ENCODE measurements at places on chromosomes 6 and 20.

DNA sequence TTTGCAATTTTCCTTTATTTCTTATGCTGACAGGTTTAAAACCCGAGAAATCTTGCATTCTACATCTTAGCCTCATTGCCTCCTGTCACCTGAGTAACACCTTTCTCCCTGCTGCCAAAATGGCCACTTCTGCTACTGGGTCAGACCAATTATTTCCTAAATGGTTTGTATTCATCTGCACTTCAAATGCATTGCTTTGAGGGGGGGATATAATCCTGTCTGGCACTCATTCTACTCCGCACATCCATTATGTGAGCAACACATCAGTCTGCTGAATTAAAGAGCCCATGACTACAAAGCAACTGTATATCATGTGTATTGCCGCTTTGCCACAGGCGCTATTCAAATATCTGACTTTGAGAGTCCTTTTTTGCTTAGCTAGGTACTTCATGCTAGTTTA is 141.6 kb upstream of the TSHZ2 start:
- DNase-seq = no peak

DNA sequence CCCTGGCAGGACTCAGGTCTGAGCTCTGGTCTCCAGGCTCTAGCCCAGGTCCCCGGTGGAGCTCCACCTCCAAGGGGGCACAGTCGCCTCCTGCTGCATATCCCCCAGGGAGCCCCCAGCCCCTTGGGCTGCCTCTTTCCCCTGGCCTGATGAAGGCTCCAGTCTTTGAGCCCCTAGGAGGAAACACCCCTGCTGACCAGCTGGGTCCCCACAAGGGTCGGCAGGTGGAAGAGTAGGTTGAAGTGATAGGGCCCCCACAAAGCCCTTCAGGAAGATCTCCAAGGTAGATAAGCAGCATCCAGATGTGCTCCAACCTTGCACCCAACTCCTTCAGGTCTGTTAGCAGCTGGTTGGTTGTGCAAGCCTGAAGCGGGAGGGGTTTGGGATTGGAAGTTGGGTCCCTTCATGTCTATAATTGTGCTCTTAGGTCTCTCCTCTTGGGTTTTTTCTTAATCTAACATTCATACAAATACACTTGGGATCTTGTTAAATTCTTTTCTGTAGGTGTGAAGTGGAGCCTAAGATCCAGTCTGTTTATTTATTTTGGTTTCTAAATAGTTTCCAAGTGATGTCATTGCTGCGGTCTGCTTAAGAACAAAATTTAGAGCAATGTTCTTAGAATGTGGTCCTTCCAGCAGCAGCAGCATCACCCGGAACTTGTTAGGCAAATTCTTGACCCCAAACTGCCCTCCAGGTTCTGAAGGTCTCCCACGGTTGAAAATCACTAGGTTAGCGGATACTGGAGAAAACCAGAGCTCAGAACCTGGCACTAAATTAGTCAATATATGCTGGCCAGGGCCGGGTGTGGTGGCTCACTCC is 5.1 kb downstream of the UBE2C start:
- DNase-seq = no peak

DNA sequence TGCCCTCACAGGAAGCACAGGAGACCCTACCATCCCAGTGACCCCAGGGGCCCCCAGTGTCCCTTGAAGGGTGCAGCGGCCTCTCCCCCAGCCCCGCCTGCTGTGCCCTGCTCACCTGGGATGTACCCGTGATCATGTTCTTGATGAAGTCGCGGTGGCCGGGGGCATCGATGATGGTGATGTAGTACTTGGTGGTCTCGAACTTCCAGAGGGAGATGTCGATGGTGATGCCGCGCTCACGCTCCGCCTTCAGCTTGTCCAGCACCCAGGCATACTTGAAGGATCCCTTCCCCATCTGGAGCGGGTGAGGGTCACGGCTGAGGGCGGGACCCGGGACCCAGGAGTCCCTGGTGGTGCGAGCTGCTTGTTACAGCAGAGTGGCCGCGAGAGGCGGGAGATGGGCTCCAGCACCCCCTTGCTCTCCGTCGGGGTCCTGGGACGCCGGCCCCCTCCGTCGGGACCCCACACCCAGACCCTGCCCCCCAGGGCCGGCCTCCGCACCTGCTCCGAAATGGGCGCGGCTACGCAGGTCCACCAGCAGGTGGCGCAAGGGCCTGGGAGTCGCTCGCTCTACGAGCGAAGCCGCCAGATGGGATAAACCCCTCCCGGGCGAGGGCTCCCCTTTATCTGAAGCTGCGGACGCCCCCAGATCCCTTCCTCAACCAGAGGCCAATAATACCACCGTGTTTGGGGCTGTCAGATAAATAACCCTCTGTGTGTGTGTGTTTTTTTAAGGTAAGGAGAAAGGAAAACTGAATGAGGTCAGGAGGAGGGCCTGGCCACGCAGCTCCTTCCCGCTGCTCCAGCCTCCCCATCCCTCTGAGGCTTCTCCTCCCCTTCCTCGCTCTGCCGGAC is 2.9 kb downstream of the EEF1A2 start:
- peak; percentile 89 for DNase-seq

- no peak for DNase-seq
Measured at GRCh38 chr6:169236545-169236944, 17.1 kb downstream of the THBS2 start.

DNA sequence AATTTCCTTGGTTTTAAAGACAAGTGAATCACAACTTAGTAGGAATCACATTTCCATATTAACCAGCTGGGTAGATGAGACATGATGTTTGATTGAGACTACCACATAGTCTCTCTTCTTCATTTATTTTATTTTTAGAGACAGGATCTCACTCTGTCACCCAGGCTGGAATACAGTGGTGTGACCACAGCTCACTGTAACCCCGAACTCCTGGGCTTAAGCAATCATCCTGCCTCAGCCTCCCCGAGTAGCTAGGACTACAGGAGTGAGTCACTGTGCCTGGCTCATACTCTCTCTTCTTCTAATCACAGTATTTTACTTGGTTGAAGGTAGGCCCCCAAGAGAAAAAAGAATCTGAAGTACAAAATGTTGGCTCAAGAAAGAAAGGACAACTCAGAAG is 80.2 kb upstream of the ASF1A start:
- DNase-seq = no peak

GRCh38 chr6:37192666-37193065 is 22.7 kb downstream of the PIM1 start:
- DNase-seq = no peak

GRCh38 chr6:109282756-109283155 is 99.5 kb downstream of the CD164 start:
- DNase-seq = no peak

GRCh38 chr6:30570263-30570662 is 979 bp upstream of the ABCF1 start:
- DNase-seq = no peak

- no peak for DNase-seq
Measured at GRCh38 chr6:147467886-147468285, 40.6 kb upstream of the SAMD5 start.

DNA sequence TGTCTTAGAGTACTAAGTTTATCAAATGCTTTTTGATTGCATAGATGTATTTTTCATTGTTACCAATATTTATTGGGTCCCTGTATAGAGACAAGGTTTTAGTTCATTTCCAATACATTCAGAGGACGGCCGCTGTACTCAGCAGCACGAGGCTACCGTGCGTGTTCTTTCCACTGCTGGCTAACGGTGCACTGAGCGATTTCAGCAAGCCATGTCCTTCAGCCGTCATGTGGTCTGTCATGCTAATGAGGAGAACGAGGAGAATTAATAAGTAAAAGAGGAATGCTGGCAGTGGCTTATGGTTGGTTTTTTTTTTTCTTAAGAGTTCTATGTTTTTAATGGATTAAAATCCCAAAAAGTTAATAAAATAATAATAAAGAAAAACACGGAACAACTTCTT is 253.6 kb downstream of the ARID1B start:
- DNase-seq = no peak

DNA sequence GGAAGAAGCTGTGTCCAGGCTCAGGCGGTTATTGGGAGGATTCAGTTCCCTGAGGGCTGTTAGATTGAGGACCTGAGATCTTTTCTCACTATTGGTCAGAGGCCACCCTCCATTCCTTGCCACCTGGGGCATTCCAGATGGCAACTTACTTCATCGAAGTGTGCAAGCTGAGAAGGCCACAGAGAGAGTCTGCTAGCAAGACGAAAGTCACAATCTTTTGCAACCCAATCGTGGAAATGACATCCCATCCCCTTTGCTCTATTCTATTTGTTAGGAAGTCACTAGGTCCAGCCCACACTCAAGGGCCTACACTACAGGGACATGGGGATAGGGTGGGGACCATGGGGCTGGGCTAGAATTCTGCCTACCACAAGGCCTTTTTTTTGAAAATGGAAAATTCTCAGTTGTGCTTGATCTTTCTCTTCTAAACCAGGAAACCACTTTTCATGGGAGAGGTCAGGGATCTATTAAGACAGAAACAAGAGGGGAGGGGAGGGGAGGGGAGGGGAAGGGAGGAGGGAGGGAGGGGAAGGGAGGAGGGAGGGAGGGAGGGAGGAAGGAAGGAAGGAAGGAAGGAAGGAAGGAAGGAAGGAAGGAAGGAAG is 217.2 kb downstream of the BCAS1 start:
- no peak for DNase-seq

- DNase-seq = no peak
Measured at GRCh38 chr6:20907486-20908071, 373.3 kb downstream of the CDKAL1 start.

- DNase-seq = no peak
Measured at GRCh38 chr6:82906951-82907350, 158.7 kb downstream of the UBE3D start.

DNA sequence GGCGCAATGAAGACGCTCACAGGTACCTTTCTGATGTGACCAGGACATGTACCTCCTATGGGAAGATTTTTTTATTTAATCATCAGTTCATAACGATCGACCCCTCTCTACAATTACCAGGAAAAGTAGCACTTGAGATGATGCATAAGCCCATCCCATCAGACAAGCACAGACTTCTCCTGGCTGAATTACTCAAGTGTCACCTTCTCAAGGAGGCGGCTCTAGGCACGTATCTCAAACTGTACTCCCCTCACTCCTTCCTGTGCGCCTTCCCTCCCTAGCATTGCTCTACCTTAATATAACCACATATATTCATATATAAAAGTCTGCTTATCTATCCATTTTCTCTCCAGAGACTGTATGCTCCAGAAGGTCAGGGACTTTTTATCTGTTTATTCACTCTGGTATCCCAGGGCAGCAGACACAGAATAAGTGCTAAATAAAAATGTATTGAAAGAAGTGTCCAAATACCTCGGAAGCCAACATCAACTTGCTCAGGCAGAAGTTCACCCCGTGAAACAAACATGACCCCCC is 71.5 kb downstream of the CNKSR3 start:
- DNase-seq = no peak

DNA sequence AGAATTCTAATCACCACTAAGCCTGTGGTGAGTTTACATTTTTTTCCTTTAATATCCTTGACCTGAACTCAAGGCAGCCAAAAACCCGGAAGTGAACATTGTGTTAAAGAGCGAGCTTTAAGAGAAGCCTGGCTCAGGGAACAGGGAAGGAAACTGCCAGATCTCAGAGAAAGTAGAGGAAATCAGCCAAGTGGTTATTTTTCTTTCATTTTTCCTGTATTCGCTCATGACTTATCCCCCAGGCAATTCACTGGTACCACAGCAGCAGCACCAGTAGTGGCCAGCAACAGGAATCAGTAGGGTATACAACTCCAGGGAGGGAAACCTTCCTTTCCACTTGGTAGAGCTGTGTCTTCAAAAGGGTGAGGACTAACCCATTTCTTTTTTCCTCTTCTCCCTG is 89.6 kb upstream of the HMGCLL1 start:
- no peak for DNase-seq

DNA sequence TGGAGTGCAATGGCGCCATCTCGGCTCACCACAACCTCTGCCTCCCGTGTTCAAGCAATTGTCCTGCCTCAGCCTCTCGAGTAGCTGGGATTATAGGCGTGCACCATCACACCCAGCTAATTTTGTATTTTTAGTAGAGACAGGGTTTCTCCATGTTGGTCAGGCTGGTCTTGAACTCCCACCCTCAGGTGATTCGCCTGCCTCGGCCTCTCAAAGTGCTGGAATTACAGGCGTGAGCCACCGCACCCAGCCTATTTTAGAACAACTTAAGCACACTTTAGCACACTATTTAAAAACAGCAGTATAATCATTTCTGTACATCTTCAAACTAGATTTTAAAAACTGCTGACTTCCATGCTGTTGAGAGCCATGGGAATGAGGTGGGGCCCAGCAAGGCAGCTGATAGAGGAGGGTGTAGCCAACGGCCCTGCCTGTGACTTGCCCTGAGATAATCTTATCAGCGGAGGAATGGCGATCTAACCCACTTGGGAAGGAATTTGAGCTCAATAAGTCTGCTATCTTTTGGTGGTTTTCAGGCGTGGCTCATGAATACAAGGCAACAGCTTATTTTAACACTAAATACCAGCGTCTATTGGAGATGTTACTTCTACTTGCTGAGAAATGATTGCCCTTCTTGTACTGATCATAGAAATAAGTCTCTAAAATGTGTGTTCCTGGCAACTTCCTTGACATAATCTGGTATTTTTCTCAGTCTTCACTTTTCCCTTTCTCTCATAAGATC is 12.1 kb downstream of the ZDHHC14 start:
- no peak for DNase-seq

DNA sequence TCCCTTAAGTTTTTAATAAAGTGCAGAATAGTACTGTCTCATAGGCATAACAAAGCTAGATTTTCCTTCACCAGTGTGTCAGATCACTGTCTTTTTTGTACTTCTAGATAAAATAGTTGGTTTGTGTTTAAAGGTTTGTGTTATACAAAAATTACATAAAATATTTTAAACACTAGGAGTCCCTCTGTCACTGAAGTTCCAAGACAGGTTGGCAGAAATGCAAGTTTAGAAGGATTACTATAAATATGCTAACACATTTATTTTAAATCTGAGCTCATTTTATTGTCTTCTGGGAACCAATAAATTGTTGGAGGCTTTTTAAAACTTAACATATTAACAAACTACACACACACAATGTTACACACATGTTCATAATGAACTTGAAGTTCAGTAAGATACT is 30.8 kb upstream of the RUNX2 start:
- no peak for DNase-seq

DNA sequence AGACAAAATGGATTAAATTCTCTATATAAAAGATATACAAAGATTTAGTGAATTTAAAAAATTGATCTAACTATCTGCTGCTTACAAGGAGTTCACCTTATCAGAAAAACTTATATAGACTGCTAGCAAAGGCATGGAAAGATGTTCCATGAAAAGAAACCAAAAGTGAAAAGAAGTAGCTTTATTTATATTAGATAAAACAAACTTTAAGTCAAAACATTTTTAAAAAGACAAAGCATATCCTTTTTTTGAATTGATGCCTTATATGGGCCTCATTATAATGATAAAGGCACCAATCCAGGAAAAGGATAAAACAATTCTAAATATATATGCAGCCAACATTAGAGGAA is 334.2 kb downstream of the MEI4 start:
- no peak for DNase-seq

- DNase-seq = no peak
Measured at GRCh38 chr6:139538366-139538765, 163.9 kb upstream of the CITED2 start.

GRCh38 chr20:25532015-25532751 is 53.1 kb downstream of the NINL start:
- no peak for DNase-seq

DNA sequence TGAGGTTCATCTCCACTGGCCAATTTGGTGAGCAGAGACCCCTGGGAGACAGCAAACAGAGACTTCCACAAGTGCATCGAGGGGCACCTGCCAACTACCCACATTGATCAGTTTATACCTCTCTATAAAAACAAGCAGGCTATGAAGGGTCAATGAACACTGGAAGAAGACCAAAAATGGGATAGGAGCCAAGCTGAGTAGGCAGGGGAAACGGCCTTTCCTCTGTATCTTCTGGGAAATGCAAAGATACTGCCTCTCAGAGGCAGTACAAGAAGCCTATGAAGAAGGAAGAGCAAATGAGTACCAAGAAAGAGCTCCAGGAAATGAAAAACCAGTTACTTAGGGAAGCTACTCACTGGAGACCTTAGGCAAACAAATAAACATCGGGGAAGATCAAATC is 247.7 kb downstream of the GMDS start:
- no peak for DNase-seq

Measured in GM10248 (cell line).